GOT3 (cell line): ENCODE measurements at places on chromosomes 12 and 14.

DNA sequence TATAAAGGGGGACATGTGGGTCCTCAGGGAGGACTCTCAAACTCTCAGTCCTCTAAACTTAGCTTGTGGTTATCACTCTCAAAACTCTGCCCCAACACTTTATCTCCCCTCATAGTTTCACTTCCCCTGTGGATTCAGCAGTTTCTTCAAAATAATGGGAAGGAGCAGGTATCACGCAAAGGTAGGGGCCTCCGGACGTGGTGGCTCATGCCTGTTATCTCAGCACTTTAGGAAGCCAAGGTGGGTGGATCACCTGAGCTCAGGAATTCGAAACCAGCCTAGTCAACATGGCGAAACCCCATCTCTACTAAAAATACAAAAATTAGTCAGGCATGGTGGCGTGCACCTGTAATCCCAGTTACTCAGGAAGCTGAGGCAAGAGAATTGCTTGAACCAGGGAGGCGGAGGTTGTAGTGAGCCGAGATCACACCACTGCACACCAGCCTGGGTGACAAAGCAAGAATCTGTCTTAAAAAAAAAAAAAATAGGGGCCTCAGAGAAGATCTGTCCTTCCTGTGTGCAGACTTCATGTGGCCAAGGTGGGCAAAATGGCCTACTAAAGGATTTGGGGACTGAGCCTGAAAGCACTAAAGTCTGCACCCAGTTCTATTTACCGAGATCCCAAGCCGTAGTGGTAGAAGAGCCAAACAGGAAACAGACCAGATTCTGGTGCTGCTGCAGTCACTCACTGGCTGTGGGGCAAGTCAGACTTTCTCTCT, 6.4 kb downstream of the ITGB7 start:
- no peak for DNase-seq

DNA sequence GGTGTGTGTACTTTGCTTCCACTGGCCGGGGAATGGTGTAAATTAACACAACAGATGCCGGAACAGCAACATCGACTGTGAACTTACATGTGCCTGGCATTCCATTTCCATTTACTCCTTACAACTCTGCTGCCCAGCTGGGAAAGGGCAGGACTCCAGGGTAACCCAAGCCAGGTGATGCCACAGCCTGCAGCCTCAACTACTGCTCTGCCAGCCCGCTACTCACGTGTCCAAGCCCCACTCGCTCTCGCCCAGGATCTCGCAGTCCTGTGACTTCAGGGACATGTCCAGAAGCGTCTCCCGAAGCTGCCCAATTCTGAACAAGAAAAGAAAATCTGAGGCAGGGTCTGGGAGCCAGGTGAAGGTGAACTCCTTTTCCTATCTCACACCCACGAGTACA, 10.7 kb downstream of the ABCD4 start:
- no peak for DNase-seq

GRCh38 chr14:29459969-29460560, 467.6 kb downstream of the PRKD1 start:
- no peak for DNase-seq

DNA sequence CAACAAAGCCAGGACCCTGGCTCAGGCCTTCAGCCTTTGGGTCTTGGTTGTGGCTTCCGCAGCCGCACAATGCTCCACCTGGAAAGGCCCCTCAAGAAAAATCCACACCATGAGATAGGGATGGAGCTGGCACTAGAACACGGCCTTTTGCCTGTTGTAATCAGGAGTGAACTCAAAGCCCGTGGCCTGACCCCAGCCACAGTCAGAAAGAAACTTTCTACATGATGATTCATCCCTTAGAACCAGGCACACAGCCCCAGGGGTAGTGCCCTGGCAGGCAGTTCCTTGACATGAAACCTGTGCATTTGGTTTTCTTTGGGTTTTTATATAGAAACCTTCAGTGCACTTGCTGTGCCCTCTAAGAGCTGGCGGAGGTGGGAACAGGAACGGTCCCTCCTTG, 5.1 kb downstream of the CLMN start:
- DNase-seq: no peak

DNA sequence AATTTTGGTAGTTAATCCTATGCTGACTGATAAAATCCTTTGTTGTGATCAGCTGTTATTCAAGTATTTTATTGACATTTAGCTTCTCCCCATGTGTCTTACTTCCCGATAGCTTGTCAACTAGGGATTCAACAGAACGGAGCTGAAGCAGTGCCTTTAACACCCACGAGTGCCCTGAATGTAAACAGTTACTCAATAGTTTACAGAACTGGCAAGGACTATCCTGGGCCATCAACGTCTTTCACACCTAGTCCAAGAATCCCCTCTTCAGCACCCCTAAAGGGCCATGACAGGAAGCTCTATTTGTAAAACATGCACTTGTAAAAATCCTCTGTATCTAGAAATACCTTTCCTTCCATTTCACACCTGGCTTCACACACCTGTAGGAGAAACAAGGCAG, 45.3 kb downstream of the SETD3 start:
- no peak for DNase-seq

GRCh38 chr12:50749459-50749882, 14.4 kb upstream of the ATF1 start:
- DNase-seq: no peak

- DNase-seq: no peak
These were observed 89.8 kb downstream of the PDZRN4 start for GRCh38 chr12:41277946-41278267.

DNA sequence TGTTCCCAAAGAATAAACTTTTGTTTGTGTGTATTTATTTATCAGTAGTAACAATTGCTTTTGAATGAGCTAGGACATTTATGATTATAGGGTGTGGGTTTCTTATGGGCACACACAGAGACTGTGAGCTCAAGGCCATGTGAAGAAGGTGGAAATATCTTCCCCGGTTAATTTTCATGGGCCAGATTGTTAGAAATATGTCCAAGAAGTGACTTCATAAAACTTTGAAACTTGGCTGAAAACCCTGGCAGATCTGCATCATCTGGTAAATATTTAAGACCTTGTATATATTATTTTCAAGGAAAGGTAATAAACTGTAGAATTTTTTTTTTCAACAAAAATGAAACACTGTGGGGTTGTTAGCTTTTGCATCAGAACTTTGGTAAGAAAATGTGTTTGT, 53.5 kb upstream of the RNU6-8 start:
- DNase-seq: no peak

DNA sequence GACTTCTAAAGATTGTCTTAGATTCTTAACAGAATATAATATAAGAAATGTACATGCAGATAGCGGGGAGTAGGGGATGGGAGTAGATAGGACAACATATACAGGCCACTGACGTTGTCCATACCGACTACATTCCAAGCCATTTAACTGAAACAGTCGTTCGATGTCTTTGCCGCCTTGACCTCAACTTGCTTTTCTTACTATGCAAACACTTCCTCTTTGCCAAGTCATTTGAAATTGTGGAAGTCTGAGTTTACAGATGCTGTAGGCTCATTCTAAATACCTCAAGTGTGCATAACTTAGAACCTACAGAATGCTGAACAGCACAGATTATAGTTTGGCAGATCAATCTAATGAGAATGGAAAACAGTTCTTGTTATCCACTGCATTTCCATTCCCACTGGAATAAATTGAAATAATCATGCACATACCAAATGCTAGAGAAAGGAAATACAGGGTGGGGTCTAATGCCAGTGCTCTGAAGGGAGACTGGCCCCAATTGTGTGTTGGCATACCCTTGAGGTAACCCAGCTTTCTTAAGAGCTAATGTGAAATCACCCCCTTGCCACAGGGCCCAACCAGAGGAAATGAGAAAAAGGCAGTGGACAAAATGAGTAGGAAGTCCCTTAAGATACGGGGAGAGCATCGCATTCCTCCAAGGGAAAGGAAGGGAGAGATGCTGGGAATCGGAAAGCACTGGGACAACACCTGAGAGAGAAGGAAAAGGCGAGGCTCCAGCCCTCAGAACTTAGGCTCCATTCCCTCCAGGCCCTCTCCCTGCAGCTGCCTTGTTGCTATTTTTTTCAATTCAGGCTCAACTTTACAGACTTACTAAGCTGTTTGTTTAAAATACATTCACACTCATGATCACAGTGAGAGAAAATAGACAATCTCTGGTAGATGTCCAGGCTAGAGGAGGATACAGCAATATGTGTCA, 380.9 kb upstream of the TMTC1 start:
- DNase-seq: no peak

DNA sequence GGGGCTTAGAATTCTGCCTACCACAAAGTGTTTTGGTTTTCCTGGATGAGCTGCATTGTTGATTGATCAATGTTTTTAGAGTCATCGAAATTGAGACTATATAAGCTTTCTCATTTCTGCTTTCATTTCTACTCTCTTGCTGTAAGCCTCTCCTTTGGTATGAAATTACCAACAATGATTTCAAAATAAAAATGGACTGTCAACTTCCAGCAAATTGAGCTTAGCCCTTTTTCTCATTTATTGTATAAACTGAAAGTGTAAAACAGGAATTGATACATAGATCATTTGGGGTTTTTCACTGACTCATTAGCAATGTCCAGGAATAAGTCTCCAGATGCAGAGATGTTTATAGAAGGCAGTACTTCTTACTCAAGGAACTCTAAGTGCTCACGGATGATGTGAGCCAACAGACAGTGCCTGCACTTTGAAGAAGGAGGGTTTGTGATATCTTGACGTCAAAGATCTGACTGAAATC, 20.0 kb upstream of the PCNX1 start:
- DNase-seq: no peak

DNA sequence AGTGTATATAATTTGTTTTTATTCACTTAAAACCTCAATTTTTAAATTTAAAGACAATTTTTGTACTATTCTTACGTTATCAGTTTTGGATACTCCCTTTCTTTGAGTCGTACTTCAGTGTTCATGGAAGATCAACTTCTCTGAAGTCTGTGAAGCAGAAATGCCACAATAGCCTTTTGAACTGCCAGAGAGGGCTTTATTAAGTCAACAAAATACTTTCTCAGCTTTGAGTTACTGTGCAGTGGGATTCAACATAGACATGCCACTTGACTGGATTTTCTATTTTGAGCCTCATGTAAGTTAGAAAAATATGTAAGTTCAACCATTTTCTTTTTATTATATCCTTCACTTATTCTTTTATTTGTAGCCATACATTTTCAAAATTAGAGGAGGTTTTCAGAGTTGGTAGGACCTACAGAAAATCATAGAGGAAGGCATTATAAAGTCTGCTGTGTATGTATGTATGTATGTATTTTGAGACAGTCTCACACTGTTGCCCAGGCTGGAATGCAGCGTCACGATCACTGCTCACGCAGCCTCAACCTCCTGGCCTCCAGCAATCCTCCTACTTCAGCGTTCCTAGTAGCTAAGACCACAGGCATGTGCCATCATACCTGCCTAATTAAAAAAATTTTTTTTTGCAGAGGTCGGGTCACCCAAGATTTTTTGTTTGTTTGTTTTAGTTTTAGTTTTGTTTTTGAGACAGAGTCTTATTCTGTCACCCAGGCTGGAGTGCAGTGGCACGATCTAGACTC, 31.3 kb upstream of the BCAT1 start:
- DNase-seq: no peak

DNA sequence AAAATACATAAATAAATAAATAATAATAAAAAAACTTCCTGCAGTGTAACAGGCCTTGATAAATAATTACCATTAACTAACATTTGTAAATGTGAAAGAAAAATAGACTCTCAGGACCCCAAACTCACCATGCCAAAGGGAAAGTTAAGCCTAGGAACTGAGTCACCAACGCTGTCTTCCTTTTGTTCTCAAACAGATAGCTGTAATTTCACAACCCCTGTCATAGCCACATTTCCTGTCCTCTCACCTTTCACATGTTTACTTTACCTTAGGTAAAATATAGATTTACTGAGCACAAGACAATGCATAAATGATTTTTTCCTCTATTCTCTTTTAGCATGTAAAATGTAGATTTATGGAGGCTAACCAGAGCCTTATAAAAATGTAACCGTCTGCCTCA, 35.9 kb upstream of the CHST11 start:
- no peak for DNase-seq

GRCh38 chr12:40768125-40768864, 76.1 kb downstream of the CNTN1 start:
- DNase-seq: no peak

DNA sequence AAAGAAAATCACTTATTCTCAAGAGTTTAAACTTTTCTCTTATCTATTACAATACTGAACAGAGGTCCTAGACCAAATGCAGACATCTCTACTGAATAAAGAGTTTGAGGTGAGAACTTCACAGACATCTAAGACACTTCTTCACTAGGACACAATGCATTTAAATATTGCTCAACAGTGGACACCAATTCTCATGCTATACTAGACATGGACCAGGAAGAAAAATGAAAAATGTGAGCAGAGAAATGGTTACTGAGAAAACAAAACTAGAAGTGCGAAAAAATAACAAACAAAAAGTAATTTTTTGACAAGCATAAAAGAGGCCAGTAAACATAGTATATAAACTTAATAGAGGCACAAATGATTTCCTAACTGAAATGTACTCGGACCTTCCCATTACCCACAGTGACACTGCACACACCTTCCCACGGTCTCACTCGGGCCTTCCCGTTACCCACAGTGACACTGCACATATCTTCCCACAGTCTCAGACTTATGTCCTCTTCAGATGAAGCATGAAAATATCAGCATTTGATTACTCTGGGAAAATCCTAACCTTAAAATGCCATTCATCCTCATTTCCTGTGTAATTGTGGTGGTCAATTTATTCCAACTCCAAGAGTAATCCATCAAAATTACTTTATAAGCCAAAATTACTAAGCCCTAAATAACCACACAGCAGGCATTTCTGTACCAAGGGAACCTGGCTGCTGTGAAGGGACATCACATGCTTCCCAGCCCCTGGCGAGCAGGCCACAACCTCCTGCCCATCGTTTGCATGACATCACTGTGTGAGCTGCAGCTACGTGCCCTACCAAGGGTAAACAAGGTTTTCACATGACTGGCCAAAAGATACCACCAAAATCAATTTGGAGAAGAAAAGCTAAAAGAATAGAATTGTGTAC, 6.4 kb downstream of the SLC15A4 start:
- no peak for DNase-seq

- no peak for DNase-seq
These were observed 36.8 kb downstream of the PPTC7 start for GRCh38 chr12:110546339-110546738.

- no peak for DNase-seq
These were observed 231.2 kb upstream of the PLEKHG7 start for GRCh38 chr12:92471551-92471950.

DNA sequence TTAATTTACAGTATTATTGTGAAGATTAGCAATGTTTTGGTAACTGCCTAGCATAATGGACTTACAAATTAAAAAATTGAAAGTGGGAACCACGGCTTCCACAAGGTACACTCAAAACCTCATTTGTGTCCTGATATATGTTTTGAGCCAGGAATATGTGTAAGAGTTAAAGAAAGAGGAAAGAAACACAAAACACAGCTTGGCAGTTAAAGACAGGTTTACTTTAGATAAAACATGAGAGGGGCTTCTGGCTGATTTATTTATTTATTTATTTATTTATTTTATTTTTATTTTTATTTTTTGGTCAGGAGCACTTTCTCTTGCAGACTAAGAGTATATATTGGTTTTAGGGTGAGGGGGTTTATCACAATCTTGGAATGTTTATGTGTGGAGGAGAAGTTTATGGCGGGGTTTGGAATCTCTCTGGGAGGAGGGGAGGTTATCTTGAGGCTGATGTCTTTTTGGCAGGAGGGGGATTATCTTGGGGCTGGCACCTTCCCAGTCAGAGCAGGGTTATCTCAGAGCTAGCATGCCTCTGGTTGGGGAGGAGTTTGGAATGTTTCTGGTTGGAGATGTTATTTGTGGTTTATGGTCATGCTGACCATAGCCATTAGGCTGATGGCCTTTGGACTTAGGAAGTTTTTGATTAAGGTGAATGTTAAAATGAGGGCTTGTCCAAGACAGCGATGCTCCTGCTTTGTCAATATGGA, 436.7 kb downstream of the DAD1 start:
- no peak for DNase-seq

GRCh38 chr12:104703372-104703771, 246.6 kb downstream of the CHST11 start:
- no peak for DNase-seq
